ENCODE measurements at places on chromosomes 6 and 20. TPM values are rescaled to one million over a fixed set of nuclear protein-coding genes. Genes with fewer than 3 reads are reported as not detected.

The PRDM13 gene
- not detected for polyA plus RNA-seq

The NUP43 gene
- 7.2 TPM for polyA plus RNA-seq

The AFG1L gene
- 0.43 TPM for polyA plus RNA-seq

The GRM1 gene
- not detected for polyA plus RNA-seq

The TAF4 gene
- polyA plus RNA-seq, result 0.48 TPM

The PTP4A1 gene
- polyA plus RNA-seq, result 73.4 TPM

The BPI gene
- polyA plus RNA-seq, result 8.7 TPM

The SCGN gene
- not detected for polyA plus RNA-seq

The ERVFRD-1 gene
- not detected for polyA plus RNA-seq

The SLC17A3 gene
- not detected for polyA plus RNA-seq

The FGD2 gene
- polyA plus RNA-seq, result 395 TPM

The EYS gene
- not detected for polyA plus RNA-seq

The LGSN gene
- not detected for polyA plus RNA-seq

Data from CD14-positive monocyte (primary cell).